AG04450 (cell line): ENCODE measurements at places on chromosomes 7 and 10.
A peak's percentile ranks its signal among the peaks of the same experiment; 100 is the strongest.

DNA sequence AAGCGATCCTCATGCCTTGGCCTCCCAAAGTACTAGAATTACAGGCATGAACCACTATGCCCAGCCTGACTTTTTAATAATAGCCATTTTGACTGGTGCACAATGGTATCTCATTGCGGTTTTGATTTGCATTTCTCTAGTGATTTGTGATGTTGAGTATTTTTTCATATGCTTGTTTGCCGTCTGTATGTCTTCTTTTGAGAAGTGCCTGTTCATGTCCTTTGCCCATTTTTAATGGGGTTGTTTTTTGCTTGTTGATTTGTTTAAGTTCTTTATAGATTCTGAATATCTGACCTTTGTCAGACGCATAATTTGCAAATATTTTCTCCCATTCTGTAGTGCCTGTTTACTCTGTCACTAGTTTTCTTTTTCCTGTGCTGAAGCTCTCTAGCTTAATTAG lies 219.2 kb upstream of the CTBP2 start:
- DNase-seq, result no peak

DNA sequence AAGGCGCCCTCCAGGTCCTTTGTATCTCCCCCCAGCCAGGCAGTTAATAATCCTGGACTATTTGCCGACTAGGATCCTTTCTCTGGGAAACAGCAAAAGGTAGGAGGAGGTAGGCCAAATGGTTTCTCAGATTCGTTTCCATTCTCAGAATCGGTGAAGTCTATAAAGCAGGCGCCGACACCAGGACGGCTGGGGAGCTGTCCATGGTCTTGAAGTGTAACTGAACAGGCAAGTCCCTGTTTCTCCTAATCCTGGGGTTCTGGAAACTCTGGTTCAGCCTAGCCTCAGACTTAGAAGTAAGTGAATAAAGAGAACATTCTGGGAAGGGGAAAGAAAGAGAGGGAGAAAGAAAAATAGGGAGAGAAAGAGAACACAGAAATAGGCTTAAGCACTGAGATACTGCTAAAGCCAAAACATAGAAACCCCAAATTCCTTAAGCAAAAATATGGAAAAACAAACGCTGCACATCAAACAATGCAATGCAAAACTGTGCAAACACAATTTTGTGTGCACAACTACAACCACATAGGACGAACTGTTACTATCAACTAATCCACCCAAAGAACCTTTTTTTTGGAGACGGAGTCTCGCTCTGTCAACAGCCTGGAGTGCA lies 11.1 kb upstream of the INA start:
- DNase-seq, result no peak

DNA sequence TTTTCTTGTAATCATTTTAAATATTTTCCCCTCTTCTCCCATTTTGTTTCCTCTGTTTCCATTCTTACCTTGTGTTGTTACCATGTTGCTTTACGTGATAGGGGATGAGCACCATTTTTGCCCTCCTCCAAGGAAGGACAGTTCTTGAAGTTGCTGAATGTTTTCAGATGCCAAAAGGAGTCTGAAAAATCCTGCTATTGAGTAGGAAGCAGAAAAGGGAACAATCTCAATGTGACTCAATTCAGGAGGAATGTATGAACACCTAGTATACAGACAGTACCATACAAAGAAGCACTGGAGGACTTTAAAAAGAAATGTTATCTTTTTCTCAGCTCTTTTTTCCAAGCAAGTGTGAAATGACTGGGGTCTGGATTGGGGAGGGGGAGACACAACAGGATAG lies 5.1 kb upstream of the NAMPT start:
- DNase-seq, result no peak

DNA sequence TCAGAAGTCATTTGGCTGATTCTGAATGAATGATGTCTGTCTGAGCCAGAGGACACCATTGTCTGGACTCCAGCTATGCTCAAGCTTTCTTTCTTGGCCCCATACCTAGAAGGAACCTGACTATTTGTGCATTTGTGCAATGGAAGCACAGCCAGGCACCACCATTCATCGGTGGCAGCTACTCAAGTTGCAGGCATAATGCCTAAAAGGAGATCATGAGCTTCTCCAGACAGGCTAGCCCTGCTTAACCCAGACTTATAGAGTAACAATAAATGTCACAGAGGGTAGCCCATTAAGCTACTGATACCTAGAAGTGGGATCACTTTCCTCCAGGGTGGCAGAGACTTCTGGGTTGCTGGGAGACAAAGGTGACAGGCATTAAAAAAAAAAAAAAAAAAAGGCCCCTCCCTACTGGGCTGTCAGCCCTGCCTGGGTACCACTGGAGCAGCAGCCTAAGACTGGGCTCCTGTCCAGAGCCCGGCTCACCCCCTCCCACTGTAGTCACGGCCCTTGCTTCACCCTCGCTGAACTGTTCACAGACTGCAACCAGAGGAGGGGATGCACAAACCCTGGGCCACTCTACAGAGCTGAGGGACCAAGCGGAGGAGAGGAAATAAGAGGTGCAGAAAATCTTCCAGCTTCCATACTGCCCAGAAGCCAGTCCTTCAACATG lies 75.4 kb upstream of the ATP6V0A4 start:
- DNase-seq, result no peak

- no peak for DNase-seq
These were observed 1034.5 kb upstream of the PHF14 start for GRCh38 chr7:9939176-9939575.

- peak; percentile 7 for DNase-seq
These were observed 570 bp downstream of the BMS1 start for GRCh38 chr10:42783181-42783549.

DNA sequence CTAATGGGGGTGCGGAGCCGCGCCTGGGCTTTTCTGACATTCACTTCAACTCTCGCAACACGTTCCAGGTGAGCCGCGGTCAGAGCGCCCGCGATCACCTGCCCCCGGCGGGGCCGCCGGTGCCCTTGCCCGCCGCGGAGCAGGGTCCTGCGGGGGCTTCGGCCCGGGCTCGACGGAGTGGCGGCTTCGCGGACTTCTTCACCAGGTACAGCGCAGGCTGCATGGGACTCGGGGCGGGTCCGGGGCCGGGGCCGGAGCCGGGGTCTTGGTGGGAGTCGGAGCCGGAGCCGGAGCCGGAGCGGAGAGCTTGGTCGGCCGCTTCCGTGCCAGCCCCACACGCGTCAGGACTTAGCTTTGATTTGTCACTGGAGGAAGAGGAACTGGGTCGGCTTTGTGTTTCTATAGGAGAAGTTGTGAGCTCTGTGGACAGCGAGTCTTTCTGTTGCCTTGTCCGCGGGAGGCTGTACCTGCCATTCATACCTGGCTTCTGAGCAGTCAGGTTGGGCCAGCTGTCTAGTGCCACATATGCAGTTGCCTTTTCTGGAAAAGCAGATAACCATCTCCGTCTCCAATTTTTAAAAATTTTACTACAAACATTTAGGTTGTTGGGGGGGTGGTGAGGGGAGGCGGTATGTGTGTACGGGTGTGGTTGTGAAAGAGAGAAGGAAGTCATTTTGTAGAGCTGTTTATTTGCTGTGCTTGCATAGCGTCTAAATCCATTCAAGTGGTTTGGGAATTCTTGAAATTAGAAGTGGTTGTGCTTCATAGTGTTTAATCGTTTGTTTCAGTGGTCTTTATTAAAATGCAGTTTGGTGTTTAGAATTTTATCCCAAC lies 1.3 kb downstream of the TBC1D12 start:
- peak; percentile 16 for DNase-seq

DNA sequence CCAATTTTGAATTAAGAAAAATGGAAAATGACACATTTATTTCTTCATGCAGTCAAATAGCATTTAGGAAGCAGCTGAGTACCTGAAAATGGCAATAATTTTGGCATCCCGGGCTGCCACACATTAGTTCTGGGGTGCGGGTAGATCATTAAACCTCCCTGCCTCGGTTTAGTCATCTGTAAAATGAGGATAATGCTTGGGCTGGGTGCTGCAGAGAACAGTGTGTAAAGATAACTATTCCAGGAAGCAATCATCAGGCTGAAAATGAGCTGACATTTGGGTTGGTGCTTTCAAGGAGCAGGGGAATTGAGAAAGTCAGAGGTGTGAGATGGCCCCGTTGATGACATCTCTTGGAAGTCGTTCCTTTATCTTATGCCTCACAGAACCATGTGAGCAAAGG lies 767.2 kb downstream of the PHTF2 start:
- no peak for DNase-seq

- no peak for DNase-seq
These were observed 154.4 kb downstream of the AMPH start for GRCh38 chr7:38476764-38477163.

- DNase-seq, result no peak
These were observed 125.7 kb upstream of the CDK1 start for GRCh38 chr10:60652628-60653027.

GRCh38 chr10:31822150-31822549 lies 106.5 kb downstream of the ARHGAP12 start:
- no peak for DNase-seq

DNA sequence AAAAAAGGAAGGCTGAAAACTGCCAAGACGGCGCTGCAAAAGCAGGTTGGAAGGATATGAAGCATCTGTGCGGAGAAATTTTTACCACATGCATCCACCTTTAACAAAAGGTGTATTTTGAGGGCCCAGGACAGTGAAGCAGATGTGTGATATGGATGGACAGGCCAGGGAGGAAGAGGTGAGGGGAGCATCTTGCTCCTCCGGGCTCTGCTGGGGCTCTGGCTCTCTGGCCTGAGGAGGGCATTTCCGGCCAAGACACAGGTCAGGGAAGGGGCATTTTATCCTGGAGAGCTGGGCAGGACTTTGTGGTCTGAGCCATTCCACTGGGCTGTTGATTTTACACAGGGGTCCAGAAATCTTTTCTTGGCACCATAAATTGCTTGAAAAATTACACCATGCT lies 175.1 kb downstream of the ZMYND11 start:
- no peak for DNase-seq

GRCh38 chr10:77463499-77463898 lies 174.1 kb downstream of the KCNMA1 start:
- no peak for DNase-seq

DNA sequence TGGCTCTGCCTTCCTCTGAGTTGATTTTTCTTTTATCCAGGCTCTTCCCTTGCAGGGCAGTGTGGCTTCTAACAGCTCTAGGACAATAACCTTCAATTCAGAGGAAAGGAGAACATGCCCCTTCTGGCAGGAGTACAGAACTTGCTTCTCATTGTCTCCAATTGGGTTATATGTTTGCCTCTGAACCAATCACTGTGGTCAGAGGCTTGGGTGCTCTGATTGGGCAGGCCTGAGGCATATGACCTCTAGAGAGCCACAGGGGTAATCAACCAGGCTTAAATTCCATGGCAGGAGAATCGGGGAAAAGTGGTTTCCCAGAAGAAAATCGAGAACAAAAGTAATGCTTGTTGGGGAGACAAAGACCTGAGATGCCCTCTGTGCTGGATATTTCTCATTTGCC lies 240.0 kb downstream of the REEP3 start:
- no peak for DNase-seq

GRCh38 chr10:77377034-77377433 lies 260.6 kb downstream of the KCNMA1 start:
- no peak for DNase-seq

DNA sequence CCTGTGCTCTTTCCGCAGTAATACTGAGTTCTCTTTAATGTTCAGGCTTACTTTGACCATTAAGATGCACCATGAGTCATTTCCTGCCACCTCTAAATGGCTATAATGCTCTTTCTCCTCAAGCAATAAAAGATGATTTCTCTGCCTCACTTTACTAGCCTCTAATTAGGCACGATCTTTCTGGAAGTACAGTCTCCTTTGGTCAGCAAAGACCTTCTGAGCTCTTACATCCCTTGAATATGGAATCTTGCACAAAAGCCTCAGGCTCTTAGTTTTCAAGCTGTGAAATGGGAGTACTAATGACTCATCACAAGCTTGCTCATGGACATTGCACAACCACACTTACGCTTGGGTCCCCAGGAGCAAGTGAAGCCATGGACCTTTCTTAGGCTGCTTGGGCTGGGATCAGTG lies 85.9 kb downstream of the FRMD4A start:
- no peak for DNase-seq

- DNase-seq, result no peak
These were observed 8.0 kb downstream of the DPYSL4 start for GRCh38 chr10:132194726-132195125.

DNA sequence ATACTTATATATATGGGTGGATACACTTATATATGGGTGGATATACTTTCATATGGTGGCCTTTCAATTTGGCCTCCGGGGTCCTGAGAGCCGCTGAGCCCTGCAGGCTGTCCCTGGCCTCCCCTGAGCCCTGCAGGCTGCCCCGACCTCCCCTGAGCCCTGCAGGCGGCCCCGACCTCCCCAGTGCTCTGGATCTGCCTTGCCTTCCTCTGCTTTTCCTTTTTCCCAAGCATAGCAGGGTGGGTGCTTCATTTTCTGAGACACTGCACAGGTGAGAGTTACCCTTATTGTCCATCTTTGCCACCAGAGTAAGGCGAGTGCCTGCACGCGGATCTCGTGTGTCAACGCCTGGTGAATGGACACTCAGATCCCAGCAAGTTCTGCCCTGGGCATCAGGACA lies 106.6 kb downstream of the VIPR2 start:
- no peak for DNase-seq

DNA sequence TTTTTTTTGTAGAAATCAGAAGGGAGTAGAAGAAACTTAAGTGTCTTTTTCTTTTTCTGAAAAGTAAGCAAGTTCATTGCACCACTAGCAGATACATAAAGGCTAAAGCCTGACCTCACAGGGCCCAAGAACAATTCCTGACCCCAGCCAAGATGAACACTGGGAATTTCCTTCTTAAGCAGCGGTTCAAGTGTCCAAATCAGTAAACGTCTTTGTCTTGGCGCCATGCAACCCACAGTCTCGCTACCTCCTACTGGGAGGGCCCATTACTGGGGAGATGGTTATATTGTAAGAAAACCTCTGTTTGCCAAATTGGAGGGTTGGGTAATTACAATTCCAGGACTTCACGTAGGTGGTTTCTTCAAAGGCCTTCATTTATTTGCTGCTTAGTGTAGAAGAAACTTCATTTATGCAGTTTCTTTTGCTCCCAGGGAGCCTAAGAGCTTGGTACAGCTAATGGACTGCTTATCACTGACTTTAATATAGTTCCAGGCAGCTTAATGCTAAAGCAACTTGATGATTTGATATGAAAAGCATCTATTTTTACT lies 58.3 kb upstream of the ADRB1 start:
- no peak for DNase-seq

- no peak for DNase-seq
These were observed 230.5 kb upstream of the TMEM229A start for GRCh38 chr7:124263232-124263827.

GRCh38 chr7:3928727-3929515 lies 627.9 kb downstream of the SDK1 start:
- DNase-seq, result no peak

DNA sequence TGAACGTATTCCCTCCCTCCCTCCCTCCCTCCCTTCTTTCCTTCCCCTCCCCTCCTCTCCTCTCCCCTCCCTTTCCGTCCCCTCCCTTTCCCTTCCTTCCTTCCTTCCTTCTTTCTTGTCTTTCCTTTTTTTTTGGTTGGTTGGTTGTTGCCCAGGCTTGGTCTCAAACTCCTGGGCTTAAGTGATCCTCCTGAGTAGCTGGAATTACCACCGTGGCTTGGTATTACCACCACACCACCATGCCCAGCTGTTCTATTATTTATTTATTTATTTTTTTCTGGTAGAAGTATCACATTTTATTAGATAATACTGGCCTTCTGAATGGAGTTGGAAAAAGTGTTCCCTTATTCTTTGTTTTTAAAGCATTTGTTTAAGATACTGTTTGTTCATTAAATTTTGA lies 95.9 kb downstream of the PHF14 start:
- DNase-seq, result no peak
